ENCODE measurements at places on chromosomes 7 and 10.

DNA sequence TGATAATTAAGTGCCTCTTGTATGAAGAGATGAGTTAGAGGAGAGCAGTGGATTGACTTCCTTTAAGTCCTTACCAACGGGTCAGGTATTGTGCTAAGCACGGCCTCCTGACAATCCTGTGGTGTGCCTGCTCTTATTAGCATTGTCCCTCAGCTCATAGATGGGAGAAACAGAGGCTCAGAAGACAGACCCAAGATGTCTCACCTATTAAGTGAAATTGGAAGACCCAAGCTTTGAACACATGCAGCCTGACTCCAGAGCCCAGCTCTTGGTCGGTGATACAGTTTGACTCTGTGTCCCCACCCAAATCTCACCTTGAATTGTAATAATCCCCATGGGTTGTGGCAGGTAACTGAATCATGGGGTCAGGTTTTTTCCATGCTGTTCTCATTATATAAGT lies 53.8 kb downstream of the CCDC3 start:
- DNase-seq = no peak

GRCh38 chr10:86758189-86759072 lies 2.0 kb downstream of the BMPR1A start:
- DNase-seq = no peak

- no peak for DNase-seq
Measured at GRCh38 chr7:45143616-45144015, 14.0 kb upstream of the RAMP3 start.

DNA sequence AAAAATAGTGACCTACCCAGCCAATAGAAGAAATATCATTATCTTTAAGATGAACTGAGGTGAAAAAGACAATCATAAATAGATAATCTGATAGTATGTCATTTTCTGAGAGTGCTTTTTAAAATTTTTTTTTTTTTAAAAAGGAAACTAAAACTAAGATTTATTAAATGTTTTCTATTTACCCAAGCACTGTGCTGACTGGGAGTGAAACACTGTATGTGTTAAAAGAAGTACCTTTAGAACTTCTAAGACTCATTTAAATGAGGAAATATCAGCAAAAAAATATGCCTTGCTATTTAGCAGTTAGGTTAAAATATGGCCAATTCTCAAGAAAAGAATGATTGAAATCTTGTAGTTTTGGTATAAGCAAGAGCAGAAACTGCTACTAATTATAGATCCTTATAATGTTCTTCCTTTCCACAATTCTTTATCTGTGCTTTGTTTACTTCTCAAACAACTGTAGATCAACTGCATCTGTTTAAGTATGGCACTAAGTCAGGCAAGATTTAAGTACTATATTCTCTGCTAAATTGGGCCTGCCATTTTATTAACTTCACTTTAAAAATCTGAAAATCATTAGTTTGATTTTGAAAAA lies 39.5 kb upstream of the WNT2 start:
- no peak for DNase-seq
